ENCODE measurements at places on chromosomes 7 and 10.
A peak's percentile ranks its signal among the peaks of the same experiment; 100 is the strongest.

GRCh38 chr7:22611758-22612079 is 111.7 kb upstream of the STEAP1B start:
- H3K36me3 ChIP-seq, result no peaks in the 10 kb centered on the region
- DNase-seq, result no peak
- peaks cover 2% of the 10 kb centered on the region for H3K4me1 ChIP-seq
- H3K4me3 ChIP-seq, result no peak overlapping the region
- no peaks in the 10 kb centered on the region for H3K27me3 ChIP-seq

GRCh38 chr7:77239471-77239870 is 39.9 kb upstream of the FGL2 start:
- H3K36me3 ChIP-seq, result no peaks in the 10 kb centered on the region
- no peaks in the 10 kb centered on the region for H3K27me3 ChIP-seq

GRCh38 chr7:121605317-121605680 is 209.2 kb upstream of the FAM3C start:
- no peaks in the 10 kb centered on the region for H3K4me1 ChIP-seq
- H3K4me3 ChIP-seq, result no peak overlapping the region
- no peaks in the 10 kb centered on the region for H3K27me3 ChIP-seq

- H3K36me3 ChIP-seq, result no peaks in the 10 kb centered on the region
- H3K4me1 ChIP-seq, result no peaks in the 10 kb centered on the region
- no peak overlapping the region for H3K27ac ChIP-seq
- H3K4me3 ChIP-seq, result no peak overlapping the region
These were observed 25.2 kb upstream of the TTYH3 start for GRCh38 chr7:2606539-2606936.

GRCh38 chr7:25454020-25454419 is 225.7 kb upstream of the NPVF start:
- no peaks in the 10 kb centered on the region for H3K36me3 ChIP-seq
- DNase-seq, result no peak
- no peaks in the 10 kb centered on the region for H3K4me1 ChIP-seq
- H3K27ac ChIP-seq, result no peak overlapping the region

DNA sequence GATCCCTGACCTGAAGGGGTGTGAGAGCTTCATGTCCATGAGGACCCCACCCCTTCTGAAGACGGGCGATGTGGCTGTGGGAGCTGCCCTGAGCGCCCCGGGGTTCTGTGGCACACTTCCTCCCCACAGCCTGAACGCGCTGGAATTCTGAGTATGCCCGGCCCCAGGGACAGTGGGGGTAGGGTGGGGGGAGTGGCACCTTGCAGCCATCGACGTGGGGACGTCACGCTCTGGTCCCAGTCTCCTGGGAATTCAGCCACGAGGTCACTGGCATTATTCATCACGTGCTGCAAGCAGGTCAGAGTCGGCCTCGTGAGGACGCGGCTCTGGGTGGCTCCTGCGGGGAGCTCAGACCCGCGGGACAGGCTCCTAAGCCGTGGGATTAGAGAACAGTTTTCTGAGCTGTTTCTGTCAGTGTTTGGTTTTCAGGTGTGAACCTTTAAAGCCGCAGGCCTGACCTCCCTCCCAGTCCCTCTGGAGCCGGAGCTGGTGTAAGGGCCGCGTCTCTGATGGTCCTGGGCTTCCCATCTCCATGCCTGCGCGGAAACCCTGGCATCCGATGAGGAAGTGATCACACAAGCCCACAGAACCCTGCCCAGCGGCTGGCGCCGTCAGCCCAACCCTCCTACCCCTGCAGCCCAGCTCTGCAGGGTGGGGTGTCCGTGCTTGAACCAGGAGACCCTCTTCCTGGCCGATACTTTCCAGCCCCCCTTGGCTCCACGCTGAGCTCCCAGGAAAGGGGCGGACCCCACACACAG is 16.1 kb downstream of the GPR146 start:
- H3K4me3 ChIP-seq, result no peak overlapping the region
- no peak overlapping the region for H3K27ac ChIP-seq
- H3K4me1 ChIP-seq, result no peaks in the 10 kb centered on the region
- no peaks in the 10 kb centered on the region for H3K27me3 ChIP-seq
- DNase-seq, result no peak

DNA sequence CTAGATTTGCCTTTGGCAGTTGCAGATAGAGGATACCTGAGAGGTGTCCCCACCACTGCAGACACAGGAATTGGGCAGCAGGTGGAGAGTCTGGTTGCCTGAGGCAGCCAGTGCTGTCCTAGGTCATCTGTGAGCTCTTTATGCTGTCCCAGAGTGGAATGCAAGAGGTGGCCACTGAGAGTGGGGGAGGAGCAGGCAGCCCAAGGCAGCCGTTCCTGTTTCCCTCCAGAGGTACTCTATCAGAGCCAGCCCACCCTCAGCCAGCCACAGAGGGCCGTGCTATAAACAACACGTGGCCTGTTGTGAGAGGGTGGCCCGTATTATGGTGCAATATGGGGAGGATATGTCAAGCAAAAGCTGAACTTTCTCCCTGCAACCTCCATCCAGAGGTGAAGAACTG is 8.5 kb downstream of the LRRC18 start:
- H3K27me3 ChIP-seq, result no peaks in the 10 kb centered on the region
- no peak overlapping the region for H3K4me3 ChIP-seq
- H3K27ac ChIP-seq, result no peak overlapping the region
- H3K36me3 ChIP-seq, result no peaks in the 10 kb centered on the region
- H3K4me1 ChIP-seq, result no peaks in the 10 kb centered on the region
- DNase-seq, result no peak

- H3K27ac ChIP-seq, result peak overlapping the region; percentile 25
- no peaks in the 10 kb centered on the region for H3K36me3 ChIP-seq
- no peaks in the 10 kb centered on the region for H3K27me3 ChIP-seq
- peaks cover 18% of the 10 kb centered on the region for H3K4me1 ChIP-seq
- no peak overlapping the region for H3K4me3 ChIP-seq
These were observed 50.0 kb upstream of the GRB10 start for GRCh38 chr7:50832744-50833143.

DNA sequence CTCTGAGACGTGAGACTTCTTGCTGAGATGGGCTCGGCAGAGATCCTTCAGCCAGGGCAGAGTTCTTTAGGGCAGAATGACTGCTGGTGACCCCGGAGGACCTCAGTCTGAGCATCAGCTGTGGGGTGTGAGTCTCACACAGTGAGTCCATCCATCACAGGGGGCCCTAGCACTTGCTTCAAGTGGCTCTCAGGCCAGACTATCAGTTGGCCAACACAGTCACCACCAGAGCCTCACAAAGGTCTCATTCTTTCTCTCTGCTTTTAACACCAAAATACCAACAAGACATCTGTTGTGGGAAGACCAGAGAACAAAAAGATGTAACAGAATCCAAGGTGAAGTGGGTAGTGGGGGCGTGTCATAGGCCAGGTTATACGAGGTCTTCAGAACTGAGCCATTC is 345.6 kb upstream of the NRP1 start:
- H3K4me3 ChIP-seq, result no peak overlapping the region
- H3K4me1 ChIP-seq, result no peaks in the 10 kb centered on the region
- H3K27ac ChIP-seq, result no peak overlapping the region
- no peak for DNase-seq
- H3K36me3 ChIP-seq, result no peaks in the 10 kb centered on the region

DNA sequence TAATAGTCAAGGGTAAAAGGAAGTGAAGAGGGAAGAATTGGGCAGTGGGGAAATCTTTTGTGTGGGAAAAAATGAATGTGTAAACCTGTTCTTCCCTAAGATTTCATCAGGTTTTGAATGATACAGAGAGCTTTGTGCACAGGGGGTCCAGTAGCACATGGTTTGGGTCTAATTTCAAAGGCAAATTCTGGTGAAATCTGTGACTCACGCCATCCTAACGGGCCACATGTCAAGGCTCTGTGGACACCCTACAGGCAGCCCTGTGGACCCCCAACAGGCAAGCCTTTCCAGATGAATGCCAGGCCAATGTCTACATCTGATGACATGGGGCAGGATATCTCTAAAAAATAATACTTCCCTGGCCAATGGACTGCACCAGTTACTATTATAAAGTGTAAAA is 309.8 kb downstream of the PARD3 start:
- peaks cover 8% of the 10 kb centered on the region for H3K4me1 ChIP-seq
- no peak for DNase-seq
- no peak overlapping the region for H3K4me3 ChIP-seq
- no peaks in the 10 kb centered on the region for H3K27me3 ChIP-seq
- no peaks in the 10 kb centered on the region for H3K36me3 ChIP-seq
- H3K27ac ChIP-seq, result no peak overlapping the region

DNA sequence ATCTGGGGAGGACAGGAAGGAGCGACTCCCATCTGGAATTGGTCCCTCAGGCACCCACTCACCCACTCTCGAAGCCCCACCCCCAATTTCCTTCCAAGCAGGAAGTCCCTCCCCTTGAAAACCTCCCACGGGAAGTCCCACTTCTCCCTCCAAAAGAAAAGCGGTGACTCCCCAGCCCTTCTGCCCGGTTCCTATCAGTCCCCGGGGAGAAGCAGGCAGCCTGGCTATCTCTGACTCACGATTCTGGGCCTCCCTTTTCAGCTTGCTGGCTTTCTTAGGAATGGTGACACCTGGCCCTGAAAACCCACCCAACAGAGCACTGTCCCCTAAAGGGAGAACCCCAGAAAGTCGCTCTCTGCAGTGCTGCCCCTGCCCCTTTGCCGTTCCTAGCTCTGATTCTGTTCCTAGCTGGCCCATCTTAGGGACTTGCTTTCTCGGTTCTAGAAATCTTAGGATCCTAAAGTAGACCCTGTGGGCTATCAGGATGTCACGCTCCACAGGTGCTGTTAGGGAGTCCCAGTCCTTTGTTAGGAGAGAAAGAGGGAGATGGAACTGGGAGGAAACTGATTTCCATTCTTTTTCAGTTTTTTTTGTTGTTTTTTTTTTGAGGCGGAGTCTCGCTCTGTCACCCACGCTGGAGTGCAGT is 6.0 kb downstream of the TSC22D4 start:
- H3K27me3 ChIP-seq, result no peaks in the 10 kb centered on the region
- no peak for DNase-seq
- H3K4me1 ChIP-seq, result no peaks in the 10 kb centered on the region
- H3K4me3 ChIP-seq, result no peak overlapping the region
- H3K27ac ChIP-seq, result peak overlapping the region; percentile 19
- H3K36me3 ChIP-seq, result peaks cover 22% of the 10 kb centered on the region

GRCh38 chr7:55420530-55420929 is 55.4 kb downstream of the LANCL2 start:
- no peak overlapping the region for H3K4me3 ChIP-seq
- H3K4me1 ChIP-seq, result no peaks in the 10 kb centered on the region
- H3K36me3 ChIP-seq, result no peaks in the 10 kb centered on the region

DNA sequence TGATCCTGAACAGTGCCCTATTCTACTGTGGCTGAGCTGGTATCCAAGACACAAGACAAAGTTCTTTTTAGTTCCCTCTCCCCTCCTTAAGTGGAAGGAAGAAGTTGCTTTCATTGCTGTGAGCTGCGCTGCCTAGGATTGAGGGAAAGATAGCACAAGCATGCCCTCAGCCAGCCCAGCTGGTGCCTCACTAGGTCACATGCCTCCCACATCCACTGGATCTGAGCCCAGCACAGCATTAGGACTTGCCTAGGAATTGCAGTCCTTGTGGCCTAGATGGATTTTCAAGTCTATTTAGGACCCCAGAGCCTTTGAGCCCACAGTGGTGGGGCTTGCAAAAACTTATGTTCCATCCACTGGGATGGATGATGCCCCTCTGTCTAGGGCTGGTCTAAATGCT is 214.2 kb downstream of the ZNF248 start:
- H3K27me3 ChIP-seq, result no peaks in the 10 kb centered on the region
- no peaks in the 10 kb centered on the region for H3K36me3 ChIP-seq
- H3K27ac ChIP-seq, result no peak overlapping the region
- no peaks in the 10 kb centered on the region for H3K4me1 ChIP-seq
- DNase-seq, result no peak
- H3K4me3 ChIP-seq, result no peak overlapping the region

GRCh38 chr10:124912101-124912886 is 29.6 kb upstream of the ZRANB1 start:
- H3K27ac ChIP-seq, result no peak overlapping the region
- no peak overlapping the region for H3K4me3 ChIP-seq
- peaks cover 8% of the 10 kb centered on the region for H3K4me1 ChIP-seq

DNA sequence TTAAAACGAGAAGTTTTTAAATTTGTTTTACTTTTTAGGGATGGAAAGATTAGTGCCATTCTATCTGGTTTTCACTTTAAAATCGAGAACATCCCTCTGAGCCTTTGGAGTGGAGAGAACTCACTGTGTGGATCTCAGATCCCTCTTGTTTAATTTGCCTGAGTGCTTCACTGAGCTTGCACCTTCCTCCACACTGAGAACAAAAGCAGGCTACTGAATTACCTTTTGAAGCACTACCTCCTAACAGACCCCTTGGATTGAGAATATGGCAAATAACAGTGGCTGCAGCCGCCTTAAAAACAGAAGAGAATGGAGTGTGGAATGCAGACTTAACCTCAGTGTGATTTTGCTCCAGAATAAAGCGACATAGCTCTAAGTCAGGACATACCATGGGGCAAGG is 204.7 kb downstream of the CNTNAP2 start:
- DNase-seq, result no peak
- no peaks in the 10 kb centered on the region for H3K4me1 ChIP-seq
- no peaks in the 10 kb centered on the region for H3K27me3 ChIP-seq
- no peak overlapping the region for H3K27ac ChIP-seq

GRCh38 chr10:72035252-72035887 is 53.0 kb downstream of the SPOCK2 start:
- H3K27me3 ChIP-seq, result no peaks in the 10 kb centered on the region
- no peak overlapping the region for H3K27ac ChIP-seq
- H3K36me3 ChIP-seq, result no peaks in the 10 kb centered on the region

DNA sequence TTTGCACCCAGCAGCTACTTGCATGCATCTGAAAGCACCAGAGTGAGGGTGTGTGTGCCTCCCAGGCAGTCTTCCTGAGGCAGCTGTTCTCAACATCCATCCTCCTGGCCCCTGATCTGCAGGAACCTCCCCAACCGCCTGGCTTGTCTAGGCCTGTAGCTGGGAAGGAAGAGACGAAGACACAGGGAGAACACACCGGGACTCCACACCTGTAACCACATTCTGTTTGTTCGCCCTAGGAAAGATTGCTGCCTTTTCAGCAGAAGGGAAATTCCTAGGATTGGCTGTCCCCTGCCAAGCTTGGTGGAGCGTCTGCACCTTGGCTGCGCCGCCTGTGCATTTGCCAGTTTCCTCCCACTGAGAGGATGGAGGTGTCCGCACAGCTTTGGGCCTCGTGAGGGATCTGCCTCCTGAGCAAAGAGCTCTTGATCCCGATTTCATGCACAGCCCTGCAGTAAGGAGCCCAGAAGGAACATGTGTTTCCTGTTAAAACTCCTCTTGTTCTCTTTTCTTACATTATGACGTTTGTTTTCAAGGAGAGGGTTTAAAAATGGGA is 154.6 kb downstream of the TPST1 start:
- peaks cover 42% of the 10 kb centered on the region for H3K4me1 ChIP-seq
- peak overlapping the region; percentile 92 for H3K27ac ChIP-seq
- H3K36me3 ChIP-seq, result no peaks in the 10 kb centered on the region
- H3K27me3 ChIP-seq, result no peaks in the 10 kb centered on the region
- peak; percentile 83 for DNase-seq

DNA sequence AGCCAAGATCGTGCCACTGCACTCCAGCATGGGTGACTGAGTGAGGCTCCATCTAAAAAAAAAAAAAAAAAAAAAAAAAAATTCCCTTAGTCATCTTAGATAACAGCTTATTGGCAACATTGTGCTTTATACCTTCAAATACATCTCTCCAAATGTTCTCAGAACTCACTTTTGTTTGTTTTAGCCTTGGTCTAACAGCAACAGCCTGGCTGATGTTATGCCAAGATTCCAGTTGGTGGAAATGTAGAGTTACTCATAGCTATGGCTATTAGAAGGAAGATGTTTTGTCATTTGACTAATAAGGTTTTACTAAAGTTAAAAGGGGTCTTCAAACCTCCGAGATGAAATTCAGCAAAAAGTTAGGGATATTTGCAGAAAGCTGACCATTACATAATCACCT is 481.4 kb downstream of the NEBL start:
- H3K36me3 ChIP-seq, result no peaks in the 10 kb centered on the region
- no peak overlapping the region for H3K27ac ChIP-seq
- H3K4me1 ChIP-seq, result no peaks in the 10 kb centered on the region
- DNase-seq, result no peak
- no peak overlapping the region for H3K4me3 ChIP-seq
